Muscle of back (tissue), 13 donors: ENCODE measurements at places on chromosomes 2 and 18. TPM values are rescaled to one million over a fixed set of nuclear protein-coding genes. Genes with fewer than 3 reads are reported as not detected.

TAF1B gene
- polyA plus RNA-seq: 12.8 TPM

- no peak for DNase-seq
Measured at GRCh38 chr2:11248-11941, 34.9 kb downstream of the FAM110C start.

DNA sequence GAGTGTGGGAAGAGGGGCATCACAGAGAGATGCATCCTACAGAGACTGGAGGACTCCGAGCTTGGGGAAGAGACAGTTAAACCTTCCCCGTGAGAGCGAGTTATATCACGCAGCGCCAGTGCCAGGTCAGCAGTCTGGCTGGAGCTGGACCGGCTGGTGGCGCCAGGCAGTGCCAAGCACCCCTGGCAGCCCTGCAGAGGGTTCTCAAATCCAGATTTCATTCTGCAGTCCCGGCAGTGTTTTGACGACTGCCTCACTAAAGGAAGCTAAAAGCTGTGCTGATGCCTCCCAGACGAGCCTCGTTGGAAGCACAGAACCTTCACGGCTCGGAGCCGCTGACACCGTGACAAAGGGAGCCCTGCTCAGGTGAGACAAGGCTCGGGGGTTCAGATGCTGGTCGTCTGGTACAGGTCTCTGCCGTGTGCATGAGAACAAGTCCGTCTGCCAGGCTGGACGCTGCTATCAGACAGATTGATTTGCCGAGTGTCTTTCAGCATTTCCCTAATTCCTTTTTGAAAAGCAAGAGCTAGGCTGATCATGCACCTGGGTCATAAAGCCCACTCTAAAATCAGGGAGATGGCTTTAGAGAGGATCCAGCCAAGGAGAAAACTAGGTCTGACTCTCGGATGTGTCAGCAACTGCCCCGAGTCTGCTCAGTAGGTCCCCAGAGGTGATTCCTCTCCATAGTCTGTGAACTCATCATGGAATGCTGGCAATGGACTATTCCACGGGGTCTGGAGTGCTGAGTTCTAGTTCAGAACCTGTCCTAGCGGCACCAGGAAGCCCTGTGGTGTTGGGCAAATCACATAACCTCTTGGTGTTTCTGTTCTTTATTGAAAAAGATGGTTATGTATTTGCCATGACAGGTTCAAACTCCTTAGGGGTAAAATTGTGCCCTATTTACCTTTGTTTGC is 240.6 kb downstream of the SOX11 start:
- no peak for DNase-seq

- DNase-seq: peak; percentile 60
Measured at GRCh38 chr2:195318440-195319111, 338.4 kb upstream of the SLC39A10 start.

B4GALT6 gene
- 14.7 TPM for polyA plus RNA-seq

- DNase-seq: peak; percentile 45
Measured at GRCh38 chr2:216690456-216690852, 4.9 kb downstream of the IGFBP5 start.

ALK gene
- 0.33 TPM for polyA plus RNA-seq

DNA sequence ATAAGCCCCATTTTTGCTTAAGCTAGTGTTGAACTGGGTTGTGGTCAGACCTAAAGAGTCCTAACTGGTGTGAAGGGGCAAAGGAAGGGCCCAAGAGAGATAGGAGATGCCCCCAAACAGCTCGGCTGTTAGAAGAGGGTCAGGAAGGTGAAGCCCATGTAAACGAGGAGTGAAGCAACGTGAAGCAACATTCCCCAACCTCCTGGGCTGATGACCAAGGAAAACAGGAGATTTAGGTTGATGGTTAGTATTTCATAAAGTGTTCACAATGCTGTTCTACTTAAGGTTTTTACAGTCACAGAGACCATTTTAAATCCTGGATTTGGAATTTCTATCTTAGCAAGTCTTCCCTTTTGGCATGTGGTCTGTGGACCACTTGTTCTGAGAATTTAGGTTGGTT is 144.0 kb upstream of the SERPINE2 start:
- no peak for DNase-seq

ODC1 gene
- polyA plus RNA-seq: 104 TPM

WDR54 gene
- polyA plus RNA-seq: 10.2 TPM

DNA sequence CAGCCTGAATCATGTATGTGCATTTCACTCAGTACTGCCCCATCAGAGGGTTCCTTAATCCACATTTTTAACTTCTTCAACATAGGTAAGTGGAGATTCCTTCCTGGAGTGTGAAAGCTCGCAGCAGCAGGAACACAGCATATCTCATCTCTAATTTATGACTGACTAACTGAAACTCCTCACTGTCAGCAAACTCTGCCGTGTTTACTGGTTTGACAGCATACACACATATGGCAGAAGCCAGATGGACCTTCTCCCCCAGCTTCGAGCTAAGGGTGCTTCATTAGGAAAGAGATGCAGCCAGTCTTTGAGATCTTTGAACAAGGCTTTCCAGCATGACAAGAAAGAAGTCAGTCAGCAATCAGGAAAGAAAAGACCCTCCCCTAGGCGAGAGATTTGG is 200.3 kb upstream of the ACVR2A start:
- DNase-seq: no peak

GRCh38 chr2:96163415-96163767 is 18.2 kb upstream of the DUSP2 start:
- DNase-seq: no peak

GRCh38 chr2:112118148-112118547 is 20.0 kb upstream of the FBLN7 start:
- no peak for DNase-seq

DNA sequence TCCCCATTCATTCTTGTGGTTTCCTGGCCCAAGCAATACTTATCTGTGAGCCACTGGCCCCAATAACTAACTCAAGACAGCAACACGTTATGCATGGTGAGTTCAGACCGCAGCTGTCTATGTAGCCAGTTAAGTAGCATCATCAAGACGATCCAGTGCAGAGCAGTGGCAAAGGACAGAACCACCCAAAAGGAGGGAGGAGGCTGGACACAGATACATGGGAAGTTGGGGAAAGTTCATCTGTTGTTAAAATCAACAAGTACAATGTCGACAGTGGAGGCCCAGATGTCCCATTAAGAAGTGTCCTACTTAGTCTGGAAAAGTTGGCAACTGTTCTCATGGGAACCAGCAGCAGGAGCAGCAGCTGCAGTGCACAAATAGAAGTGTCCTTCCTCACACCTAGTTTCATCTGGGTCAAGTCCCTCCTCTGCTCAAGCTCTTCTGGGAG is 106.9 kb upstream of the THOC1 start:
- no peak for DNase-seq

IL36A gene
- polyA plus RNA-seq: not detected

DNA sequence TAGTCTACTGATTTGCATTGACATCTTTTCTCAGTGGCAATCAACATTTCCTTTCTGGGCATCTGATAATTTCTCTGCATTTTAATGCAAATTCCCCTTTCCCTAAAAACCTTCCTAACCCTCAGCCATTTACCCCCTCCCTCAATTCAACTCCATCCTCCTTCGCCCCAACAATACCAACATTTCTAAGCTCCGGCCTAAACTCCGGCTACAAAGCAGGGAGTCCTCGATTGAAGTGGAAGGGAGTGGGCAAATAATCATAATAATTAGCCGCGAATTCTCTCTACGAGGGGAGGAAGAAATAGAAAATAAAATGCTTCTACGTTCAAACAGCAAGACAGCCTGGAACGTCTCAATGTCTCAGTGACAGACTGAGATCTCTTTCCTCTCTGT is 4.6 kb downstream of the BCL11A start:
- no peak for DNase-seq
